Activated T-cell treated with anti-CD3 and anti-CD28 coated beads, Interleukin-2, amount 50 U/mL, for 1 hour (primary cell): ENCODE measurements at places on chromosomes 7 and 10.

DNA sequence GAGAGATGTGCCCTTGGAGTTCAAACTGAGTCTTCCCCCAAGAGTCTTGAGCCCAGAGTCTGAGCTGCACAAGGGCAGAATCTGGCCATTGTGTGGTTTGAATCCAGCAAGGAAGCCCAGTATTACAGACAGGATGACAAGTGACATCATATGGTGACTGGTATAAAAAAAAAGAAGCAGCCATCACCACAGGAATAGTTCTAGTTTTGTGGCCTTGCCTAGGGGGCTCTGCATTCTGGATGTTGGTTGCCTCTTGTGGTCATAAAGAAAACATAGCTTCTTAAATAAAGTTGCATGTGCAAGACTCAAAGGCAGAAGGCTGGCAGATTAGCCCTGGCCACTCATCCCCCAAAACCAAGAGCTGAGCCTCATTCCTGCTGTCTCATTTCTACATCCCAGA is 16.8 kb upstream of the LRRC72 start:
- DNase-seq: no peak

DNA sequence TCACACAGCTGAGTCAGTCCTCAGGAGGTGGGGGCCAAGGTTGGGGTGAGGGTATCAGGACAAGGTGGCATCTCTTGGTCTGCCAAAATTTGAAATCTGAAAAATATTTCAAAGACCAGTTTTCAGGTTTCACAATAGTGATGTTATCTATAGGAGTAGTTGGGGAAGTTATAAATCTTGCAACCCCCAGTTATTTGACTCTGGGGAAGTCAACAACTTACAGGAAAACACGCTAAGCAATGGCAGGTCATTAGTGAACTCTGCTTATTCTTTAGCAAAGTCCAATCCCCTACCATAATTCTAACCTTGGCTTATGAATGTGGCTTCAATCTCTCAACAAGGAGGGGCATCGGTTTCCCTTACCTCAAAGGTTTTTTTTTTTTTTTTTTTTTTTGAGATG is 94.9 kb downstream of the MARCHF5 start:
- no peak for DNase-seq

- no peak for DNase-seq
These were observed 815 bp downstream of the NEUROG3 start for GRCh38 chr10:69572159-69573055.

- DNase-seq: no peak
These were observed 117.3 kb downstream of the THSD7A start for GRCh38 chr7:11714676-11715075.

DNA sequence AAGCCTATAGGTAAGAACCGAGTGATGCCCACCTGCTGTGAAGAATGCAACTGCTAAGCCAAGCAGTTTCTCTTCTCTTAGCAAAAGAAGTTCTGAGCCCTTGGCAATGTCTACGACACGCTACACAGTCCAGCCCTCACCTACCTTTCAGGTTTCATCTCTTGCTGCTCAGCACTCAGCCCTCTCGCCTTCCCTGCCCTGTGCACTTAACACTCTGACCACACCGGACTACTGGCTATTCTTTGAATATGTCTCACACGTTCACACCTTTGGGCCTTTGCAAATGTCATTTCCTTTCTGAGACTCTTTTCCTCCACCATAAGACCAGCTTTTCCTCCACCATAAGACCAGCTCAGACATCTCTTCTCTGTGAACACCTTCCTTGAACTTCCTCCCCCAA is 67.0 kb upstream of the ITGB1 start:
- no peak for DNase-seq

GRCh38 chr10:130041451-130042371 is 68.9 kb downstream of the C10orf143 start:
- DNase-seq: no peak

GRCh38 chr10:110310741-110311140 is 6.0 kb upstream of the SMNDC1 start:
- no peak for DNase-seq

GRCh38 chr7:88771417-88771816 is 11.9 kb downstream of the ZNF804B start:
- DNase-seq: no peak

DNA sequence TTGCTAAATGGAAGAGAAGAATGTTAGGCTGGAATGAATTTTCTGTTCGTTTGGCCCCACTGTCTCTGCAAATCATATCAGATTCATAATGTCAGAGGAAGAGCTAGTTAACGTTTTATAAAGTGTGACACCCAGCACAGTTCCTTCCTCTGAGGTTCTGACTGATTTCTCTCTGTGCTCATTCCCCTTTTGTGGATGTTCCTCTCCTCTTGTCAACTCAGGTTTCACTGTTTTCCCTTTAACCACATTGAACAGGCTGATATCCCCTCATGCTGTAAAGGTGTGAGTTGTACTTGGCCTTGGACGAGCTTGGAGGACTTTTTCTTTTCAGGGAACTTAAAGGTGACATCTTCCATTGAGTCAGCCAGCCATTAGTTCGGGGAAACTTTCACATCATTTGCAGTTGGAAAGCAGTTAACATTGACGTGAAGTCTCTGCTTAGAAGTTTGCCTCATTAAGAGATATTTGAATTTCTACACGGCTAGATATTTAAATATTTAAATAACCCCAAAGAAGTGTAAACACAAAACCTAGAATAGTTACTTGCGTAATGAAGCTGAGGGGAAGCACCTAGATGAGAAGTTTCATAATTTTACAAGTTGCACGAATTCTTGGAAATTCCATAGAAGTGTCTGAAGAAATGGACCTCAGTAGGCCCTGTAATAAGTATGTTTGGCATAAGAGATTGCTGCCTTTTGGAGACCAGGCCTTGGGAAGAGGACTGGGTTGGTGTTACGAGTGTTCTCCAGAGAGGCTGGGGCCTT is 101.5 kb upstream of the EGR2 start:
- DNase-seq: no peak

DNA sequence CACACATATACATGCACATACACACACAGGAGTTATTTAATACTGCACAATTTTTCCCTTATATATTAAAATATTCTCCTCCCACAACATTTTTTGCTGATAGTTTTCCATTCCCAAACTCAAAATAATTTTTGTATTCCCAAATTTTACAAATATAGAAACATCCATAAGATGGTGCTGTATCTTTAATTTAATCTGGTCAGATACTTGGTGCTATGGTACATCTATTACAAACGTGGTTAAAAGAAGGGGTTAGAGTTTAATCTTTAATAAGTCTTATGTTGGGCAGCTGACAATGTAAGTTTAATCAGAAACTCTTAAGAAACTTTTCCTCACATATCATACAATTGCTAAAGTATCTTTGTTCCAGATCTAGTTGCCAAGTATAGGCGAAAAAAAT is 10.2 kb upstream of the CADPS2 start:
- DNase-seq: no peak

DNA sequence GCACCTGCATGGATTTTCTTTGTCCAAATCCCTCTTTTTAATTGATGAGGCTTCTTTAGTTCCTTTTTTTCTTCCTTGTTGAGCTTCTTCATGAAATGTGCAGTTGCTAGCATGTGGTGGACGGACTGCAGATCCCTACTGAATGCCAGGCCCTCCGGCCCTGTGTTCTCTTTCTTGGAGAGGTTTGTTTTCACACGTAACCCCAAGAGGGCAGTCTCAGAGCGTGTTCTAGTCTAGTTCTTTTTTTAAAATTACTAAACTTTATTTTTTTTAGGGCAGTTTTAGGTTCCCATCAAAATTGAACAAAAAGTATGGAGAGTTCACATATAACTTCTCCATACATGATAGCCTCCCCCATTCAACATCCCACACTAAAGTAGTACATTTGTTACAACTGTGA is 190.0 kb downstream of the CFTR start:
- DNase-seq: no peak
